ENCODE measurements at places on chromosomes 2 and 18.

- no peak for DNase-seq
These were observed 158.3 kb upstream of the NDUFV2 start for GRCh38 chr18:8943900-8944870.

GRCh38 chr18:79856119-79857007 lies 58.6 kb downstream of the KCNG2 start:
- no peak for DNase-seq

GRCh38 chr2:20487392-20488174 lies 40.7 kb downstream of the RHOB start:
- DNase-seq, result no peak

GRCh38 chr2:56753182-56753581 lies 569.4 kb downstream of the CCDC85A start:
- no peak for DNase-seq

DNA sequence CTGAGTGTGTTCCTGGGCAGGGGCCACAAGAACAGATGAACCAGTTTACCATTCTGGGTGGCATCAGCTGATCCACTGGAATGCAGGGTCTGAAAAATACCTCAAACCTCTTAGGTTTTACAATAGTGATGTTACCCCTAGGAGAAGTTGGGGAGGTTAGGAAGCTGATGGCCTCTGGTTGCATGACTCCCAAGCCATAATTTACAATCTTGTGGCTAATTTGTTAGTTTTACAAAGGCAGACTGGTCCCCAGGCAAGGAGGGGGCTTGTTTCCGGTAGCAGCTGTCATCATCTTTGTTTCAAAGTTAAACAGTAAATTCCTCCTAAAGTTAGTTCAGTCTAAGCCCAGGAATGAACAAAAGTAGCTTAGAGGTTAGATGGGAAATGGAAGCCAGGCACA lies 113.8 kb upstream of the SLC38A11 start:
- DNase-seq, result no peak

DNA sequence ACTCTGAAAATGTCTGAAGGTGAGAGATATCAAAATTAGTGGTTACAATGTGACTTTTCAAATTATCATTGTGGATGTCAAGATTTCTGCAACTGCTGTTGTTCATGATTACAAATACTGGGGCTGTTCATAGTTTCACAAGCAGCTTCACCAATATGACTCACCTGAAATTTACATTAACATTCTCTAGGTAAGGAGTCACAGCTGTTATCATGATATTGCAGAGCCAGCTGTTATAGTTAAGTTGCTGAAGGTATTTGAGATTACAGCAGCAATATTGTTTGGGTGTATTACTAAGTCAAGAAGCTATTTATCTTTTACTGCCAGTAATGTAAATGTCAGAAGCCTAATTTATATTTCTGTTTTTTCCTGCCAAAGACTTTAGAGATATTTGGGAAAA lies 140.0 kb downstream of the MC4R start:
- DNase-seq, result no peak

DNA sequence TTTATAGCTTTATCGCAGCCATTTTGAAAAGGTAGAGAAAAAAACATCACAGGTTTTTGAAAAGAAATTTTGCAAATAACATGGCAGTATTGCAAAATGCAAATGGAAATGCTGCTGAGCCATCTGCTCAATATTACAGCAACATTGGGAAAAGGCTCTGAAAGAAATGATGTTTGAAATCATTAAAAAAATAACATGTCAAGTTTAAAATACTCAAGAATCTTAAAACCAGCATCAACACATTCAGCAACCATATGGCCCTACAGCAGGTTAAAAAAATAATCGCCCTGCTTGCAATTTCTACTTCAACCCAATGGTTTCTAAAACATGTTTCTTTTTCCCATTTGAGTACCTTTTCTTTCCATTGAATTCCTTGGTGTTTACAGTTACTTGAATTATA lies 289.4 kb downstream of the AFF3 start:
- DNase-seq, result no peak

DNA sequence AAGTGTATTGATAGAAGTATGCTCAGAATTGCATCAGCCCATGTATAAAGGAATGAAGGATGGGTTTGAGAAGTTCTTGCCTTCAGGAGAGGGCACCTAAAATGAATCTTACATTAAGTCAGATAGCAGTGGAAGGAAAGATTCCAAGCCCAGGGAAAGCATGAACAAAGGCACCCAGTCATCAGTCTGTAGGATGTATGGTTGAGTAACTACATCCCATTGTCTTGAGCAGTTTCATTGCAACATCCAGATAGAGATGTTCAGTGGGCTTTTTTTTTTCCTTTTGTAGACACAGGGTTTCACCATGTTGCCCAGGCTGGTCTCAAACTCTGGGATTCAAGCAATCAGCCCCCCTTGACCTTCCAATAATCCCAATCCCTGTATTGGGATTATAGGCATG lies 80.7 kb downstream of the ARHGAP28 start:
- DNase-seq, result no peak

DNA sequence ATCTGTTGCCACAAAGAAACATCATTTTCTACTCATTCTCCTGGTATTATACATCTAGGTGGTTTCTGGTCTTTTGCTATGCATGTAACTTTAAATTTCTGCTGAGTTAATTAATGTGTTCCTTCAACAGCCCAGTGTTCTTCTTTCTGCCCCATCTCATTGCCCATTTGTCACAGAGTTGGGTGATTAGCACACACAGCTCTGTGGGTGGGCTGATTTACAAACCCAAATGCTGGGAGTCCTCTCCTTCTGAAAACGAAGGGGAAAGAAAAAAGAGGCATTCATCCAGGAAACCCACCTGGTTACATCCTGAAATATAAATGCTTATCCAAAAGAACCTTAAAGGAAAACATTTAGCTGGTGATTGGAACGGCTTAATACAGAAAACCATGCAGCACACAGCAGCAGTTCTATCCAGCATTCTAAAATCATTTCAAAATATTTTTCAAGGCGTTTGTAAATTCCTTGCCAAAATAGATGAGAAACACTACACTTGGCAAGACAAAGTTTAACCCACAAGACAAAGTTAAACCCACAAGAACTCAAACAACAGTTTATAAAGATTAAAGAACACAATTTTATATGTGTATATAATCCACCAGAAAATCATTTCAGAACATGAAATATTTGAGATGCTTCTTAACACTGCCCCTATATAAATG lies 177.9 kb downstream of the ANTXR1 start:
- DNase-seq, result no peak

- no peak for DNase-seq
These were observed 43.0 kb upstream of the MSTN start for GRCh38 chr2:190105554-190105953.

GRCh38 chr18:8375249-8375648 lies 234.0 kb upstream of the RAB12 start:
- no peak for DNase-seq

DNA sequence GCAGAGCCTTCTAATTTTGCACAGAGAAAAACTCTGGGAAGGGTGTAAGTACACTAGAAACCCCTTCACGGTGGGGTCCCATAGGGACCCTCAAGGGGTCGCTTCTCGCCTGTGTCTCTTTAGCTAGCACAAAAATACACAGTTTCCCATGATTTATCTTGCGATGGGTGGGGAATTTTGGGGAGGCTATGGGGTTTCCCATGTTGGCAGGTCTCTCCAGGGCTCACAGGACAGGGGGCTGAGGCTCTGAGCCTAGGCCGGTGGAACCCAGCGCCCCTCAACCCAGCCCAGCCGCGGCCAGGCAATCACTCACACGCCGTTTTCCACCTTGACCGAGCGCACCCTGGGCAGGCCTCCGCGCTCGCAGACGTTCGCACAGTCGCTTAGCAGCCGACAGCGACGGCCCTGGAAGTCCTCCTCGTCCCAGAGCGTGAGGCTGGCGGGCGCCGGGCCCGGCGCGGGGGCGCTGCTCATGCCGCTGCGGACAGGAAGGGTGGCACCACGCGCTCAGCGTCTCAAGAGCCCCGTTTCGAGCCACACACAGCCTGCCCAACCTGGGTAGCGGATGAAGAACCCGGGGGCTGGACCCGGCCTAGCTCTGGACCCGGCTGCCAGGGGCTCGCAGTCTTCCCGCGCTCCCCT lies 398 bp downstream of the CRYBA2 start:
- DNase-seq, result no peak

GRCh38 chr2:236984046-236984445 lies 101.6 kb upstream of the COPS8 start:
- DNase-seq, result no peak

DNA sequence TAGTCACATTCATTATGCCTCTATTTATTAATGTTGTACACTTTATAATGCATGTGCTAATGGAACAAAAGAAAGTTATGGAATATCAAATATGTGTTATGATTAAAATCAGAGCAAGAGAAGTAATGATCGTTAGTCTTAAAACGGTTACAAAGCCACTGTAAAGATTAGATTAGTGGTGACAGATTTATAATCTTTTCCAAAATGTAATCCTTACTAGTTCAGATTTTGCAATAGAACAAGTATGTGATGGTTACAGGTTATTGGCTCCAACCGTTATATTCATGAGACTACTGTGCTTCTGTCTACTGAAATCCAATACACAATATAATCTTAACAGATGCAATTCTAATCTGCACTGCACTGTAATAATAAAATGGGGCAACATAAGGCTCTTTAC lies 180.6 kb downstream of the ZNF521 start:
- DNase-seq, result no peak

DNA sequence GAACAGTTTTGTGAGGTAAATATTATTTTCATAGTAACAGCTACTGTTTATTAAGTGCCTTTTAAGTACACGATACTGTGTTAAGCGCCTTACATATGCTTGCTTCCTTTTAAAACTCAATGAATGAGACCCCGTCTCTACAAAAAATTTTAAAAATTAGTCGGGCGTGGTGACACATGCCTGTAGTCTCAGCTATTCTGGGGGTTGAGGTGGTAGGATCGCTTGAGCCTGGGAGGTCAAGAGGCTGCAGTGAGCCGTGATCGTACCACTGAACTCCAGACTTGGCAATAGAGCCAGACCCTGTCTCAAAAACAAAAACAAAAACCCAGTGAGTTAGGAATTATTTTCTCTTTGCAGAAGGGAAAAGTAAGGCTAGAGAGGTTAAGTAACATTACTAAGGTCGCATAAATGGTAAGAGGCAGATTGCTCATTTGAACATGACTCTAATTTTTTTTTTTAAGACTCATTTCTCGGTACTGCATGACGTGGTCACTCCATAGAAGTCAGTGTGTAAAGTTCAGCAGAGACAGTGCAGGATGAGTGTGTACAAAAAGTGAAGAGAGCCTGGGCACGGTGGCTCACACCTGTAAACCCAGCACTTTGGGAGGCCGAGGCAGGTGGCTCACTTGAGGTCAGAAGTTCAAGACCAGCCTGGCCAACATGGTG lies 1.1 kb downstream of the METAP1D start:
- DNase-seq, result no peak

DNA sequence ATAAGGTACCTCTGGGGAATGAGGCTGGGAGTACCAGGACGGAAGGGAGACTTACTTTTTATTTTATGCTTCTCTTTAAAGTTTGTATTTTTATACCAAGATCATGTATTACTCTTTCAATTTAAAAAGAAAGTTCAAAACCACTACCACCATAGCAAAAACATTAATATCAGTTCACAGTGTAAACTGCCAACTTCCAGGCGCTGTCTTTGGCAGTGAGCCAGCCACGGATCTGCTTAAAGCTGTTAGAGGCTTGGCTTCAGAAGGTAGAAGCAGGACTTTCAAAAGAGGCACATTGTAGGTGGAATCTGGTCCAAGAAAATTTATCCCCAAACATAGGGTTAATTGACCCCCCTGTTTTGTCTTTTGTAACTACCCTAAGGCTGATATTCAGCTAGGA lies 74.8 kb downstream of the B3GNT2 start:
- no peak for DNase-seq

DNA sequence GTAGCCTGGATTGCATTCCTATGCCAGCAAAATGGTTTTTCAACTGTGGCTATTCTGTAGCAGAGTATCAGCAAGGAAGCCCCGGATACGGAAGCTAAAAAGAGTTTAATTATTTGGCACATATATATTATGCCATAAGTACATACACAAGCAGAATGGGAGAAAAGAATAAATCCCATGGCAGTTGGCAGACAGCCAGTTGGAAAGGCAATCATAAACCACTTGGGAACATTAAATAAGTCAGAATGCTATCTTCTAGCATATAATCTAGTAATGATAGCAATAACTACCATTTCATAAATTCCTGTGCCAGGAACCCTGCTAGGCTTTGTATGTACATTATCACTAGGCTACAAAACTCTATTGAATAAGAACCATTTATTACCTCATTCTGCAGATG lies 26.0 kb downstream of the GALNT5 start:
- no peak for DNase-seq

GRCh38 chr2:157480182-157480961 lies 36.5 kb upstream of the CYTIP start:
- no peak for DNase-seq

DNA sequence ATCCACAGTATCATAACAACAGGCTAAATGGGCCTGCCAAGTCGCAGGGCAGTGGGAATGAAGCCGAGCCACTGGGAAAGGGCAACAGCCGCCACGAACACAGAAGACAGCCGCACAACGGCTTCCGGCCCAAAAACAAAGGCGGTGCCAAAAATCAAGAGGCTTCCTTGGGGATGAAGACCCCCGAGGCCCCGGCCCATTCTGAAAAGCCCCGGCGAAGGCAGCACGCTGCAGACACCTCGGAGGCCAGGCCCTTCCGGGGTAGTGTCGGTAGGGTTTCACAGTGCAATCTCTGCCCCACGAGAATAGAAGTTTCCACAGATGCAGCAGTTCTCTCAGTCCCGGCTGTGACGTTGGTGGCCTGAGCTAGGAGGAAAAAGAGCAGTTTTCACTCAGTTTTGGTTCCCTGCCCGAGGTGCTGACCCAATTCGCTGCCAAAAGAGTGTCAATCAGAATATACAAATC lies 32.2 kb downstream of the KCTD18 start:
- DNase-seq, result no peak

- no peak for DNase-seq
These were observed 22.6 kb upstream of the SUCLG1 start for GRCh38 chr2:84481702-84482101.

DNA sequence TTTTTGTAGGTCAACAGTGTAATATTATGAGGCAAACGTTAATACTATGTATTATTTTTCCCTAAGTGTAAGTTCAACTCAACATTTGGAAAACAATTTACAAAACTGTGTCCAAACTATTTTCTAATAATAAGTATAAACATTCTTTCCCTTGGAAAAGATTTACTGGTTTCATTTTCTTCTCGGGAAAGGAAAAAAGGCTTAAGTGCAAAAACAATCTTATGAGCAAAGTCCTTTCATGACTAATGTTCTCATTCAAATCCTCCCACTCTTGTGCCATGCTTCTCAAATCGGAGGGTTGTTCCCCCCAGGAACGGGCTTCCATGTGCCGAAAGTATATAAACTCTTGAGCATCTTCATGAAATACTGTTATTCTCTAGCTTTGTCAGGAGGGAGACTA lies 19.8 kb upstream of the L3MBTL4 start:
- no peak for DNase-seq
